ENCODE measurements at places on chromosomes 7 and 10.

DNA sequence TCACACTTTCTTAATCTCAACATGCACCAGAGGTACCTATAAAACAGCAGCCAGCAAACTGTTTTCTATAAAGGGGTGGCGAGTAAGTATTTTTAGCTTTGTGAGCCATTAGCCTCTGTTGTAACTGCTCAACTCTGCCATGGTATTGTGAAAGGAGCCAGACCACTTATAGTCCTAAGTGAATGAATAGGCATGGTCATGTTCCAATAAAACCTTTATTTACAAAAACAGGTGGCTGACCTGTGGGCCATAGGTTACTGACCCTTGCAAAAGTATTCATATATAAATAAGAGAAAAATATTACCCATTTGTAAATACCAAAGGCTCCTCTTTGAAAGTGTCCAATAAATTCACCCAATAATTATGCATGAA lies 50.3 kb downstream of the ICA1 start:
- no peak for DNase-seq

GRCh38 chr10:30765616-30766015 lies 136.1 kb upstream of the LYZL2 start:
- DNase-seq: no peak

DNA sequence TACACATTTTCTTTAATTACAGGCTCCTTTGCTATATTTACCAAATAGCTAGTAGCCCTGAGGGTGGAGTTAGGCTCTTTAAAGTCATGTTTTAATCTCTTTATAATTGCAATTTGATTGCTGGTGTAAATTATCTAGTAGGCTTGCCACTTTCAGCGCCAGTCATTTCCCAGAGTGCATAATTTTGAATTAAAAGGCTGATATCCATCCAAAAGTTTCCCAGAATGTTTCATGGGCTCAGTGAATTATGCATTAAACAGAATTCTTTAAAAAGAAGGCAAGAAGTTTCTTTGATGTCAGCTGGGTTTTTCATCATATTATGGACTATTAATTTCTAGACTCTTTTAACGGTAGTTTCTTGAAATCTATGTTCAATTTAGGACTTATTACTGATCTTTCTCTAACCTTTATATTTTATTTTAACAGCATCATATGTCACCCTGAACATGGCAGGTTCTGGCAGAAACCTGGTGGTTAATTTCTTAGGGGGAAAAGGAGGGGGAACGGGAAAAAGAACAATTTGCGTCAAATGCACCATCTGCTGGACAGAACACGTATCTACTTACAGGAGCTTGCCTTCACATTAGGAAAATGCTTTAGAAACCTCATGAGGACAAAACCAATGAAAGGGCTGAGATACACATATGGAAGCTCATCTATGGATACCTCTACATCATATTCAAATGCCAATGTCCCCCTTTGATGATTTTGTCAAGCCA lies 171.1 kb downstream of the GRM3 start:
- no peak for DNase-seq

DNA sequence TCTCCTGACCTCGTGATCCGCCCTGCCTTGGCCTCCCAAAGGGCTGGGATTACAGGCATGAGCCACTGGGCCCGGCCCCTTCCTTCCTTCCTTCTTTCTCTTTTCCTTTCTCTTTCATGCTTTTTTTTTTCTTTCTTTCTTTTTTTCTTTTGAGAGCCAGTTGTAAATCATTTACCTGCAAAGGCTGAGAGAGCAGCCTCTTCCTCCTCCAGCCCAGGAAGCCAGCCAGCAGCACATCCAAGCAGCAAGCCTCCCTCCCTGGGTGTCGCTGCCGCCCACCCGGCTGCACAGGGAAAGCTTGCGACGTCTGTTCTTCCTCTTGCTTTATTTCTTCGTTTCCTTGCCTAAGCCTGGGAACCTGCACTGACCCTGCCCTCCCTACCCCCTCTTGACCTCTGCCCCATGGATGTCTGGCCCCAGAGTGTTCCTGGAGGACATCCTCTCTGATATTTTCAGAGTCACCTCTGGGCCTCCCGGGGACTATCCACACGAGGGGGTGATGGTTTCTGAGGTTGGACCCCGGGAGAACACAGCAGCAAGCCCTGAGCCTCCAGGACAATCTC lies 62.8 kb upstream of the MYL10 start:
- no peak for DNase-seq

DNA sequence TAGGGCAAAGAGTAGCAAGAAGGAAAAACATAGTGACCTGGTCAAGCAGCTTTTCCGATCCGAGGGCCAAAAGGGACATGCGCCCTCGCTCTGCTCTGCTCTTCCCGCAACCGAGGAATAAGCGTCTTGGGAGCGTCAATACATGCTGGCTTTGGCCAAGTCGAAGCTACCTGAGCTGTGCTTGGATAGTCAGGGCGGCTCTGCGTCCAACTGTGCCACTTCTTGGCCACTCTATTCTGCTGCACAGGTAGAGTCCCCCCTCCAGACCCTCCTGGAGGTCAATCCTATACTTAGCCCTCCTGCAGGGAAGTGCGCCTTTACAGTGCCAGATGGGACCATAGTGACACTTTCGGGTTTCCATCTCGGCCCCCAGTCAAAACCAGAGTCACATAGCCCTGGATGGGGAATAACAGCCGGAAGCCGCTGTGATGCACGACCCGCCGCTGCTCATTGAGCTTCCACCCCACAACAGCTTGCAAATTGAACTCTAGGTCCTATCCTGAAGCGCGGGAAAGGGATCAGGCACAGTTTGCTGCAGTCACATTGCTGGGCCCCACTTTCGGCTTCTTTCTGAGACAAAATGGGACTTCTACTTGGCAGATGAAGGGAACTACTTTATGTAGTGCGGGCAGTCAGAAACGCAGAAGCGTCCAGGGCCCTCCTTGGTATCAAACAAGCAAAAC lies 1.1 kb upstream of the HPSE2 start:
- no peak for DNase-seq

DNA sequence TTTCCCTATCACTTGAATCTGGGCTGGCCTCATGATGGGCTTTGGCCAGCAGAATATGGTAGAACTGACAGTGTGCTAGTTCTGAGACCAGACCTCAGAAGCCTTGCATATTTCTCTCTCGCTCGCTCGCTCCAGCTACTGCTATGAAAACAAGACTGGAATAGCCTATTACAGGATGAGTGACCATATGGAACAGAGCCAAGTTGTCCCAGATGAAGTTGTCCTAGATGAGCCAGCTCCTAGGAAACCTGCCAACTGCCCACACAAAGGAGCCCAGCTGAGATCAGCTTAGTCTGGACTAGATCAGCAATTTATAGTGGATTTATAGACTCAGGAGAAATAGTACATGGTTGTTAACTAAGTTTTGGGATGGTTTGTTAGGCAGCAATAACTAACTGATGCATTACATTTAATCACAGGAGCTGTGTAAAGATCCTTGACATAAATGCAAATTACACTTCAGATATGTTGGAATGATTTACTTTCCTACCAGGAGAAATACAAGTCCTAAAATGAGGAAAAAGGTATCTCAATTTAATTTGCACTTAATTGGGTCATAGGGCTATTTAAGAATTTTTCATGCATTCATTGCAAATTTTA lies 6.8 kb upstream of the HECW1 start:
- peak; percentile 31 for DNase-seq

GRCh38 chr7:51785876-51786275 lies 469.3 kb upstream of the COBL start:
- no peak for DNase-seq

Data from non-pigmented ciliary epithelial cell (primary cell).